Left lung (tissue), 14 donors: ENCODE measurements at places on chromosomes 5 and 9. TPM values are rescaled to one million over a fixed set of nuclear protein-coding genes. Genes with fewer than 3 reads are reported as not detected.

DNA sequence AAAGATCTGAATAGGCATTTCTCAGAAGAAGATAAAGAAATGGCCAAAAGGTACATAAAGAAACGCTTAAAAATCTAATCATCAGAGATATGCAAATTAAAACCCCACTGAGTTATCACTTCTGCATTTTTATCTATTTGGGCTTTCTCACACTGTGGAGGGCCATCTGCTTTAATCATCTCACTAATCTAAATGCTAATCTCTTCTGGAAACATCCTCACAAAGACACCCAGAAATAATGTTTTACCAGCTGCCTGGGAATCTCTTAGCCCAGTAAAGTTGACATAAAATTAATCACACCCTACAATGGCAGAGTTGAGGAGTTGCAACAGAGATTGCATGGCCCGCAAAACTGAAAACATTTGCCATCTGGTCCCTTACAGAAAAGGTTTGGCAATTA, 407.9 kb upstream of the CYLC2 start:
- DNase-seq, result no peak
- no peaks in the 10 kb centered on the region for H3K27me3 ChIP-seq
- H3K4me3 ChIP-seq, result no peak overlapping the region

- H3K4me3 ChIP-seq, result no peak overlapping the region
- H3K36me3 ChIP-seq, result peaks cover 81% of the 10 kb centered on the region
- H3K4me1 ChIP-seq, result peaks cover 13% of the 10 kb centered on the region
- DNase-seq, result no peak
- H3K27me3 ChIP-seq, result no peaks in the 10 kb centered on the region
These were observed 41.0 kb downstream of the B4GALT1 start for GRCh38 chr9:33125871-33126823.

DNA sequence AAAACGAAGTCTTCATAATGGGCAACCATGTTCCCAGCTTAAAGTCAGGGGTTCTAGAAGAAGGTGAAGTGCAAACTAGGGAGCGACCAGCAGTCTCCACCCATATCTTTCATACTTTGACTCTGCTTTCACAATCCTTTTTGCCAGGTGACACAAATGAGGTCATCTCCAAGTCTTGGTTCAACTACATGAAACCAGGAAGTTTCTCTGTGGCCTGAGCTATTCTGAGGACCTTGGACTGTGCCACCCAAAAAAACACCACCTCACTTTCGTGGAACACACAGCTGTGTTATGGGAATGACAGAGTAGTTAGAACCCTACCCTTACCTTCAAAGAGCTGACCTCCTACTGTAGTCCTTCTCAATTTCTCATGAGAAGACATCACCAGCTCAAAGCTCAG, 309.2 kb downstream of the AGTPBP1 start:
- H3K4me3 ChIP-seq, result no peak overlapping the region
- no peak for DNase-seq

DNA sequence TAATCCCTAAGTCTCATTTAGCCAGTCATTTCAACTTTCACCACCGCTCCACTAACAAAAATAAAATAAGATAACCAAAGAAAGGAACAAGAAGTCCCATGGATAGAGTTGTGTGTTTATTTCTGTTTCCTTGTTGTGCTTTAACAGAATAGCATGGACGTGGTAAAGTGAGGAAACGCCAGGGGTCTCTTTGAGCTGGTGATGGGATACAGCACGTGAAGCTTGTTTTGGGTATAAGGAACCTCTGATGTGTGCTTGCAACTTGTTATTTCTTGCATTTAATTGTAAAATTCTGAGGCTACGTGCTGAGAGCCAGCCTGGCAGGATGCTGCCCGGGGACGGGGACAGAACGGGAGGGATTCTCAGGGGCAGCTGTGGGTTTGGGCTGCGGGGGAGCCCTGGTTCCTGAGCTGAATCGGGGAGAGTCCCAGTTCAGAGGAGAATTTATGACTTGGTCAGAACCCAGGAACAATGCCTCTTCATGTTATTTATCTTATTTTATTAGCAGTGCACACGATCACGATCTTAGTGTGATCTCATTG, 63.4 kb downstream of the ANKRD33B start:
- no peak for DNase-seq
- H3K4me1 ChIP-seq, result peaks cover 5% of the 10 kb centered on the region
- no peaks in the 10 kb centered on the region for H3K27me3 ChIP-seq

Gene PLAA
- total RNA-seq, result 31.0 TPM

DNA sequence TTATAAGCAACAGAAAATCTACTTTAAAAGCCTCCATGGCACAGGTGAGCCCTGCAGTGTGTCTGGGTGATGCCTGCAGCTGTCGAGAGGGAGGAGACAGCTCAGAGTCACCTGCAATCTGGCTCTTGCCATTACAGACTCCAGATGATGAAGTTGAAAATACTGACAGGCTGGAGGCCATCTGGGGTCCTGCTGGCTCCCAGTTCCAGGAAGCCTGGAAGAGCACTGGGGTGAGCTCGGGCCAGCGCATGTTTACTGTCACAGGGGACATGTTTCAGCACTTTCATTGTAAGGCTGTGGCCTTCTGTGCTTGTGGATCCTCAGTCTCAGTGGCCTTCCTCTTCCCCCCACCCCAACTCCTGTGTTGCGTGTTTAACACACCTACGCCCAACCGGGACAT, 28.4 kb downstream of the CEL start:
- no peaks in the 10 kb centered on the region for H3K27me3 ChIP-seq
- no peak for DNase-seq
- no peak overlapping the region for H3K4me3 ChIP-seq

DNA sequence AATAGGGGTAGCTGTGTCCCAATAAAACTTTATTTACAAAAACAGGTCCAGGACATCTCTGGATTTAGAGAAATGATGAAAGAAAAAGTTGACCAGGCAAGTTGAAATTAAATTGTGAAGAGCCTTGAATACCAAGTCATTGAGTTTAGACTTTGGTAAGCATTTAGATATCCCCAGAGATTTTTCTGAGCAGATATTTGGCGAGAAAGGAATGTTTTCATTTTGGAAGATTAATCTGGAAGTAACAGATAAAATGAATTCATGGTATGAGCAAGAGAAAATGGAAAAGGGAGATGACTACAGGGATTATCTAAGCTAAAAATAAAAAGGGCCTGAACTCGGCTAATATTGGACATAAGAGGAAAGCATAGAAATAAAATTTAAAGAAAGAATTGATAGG, 157.6 kb downstream of the ACTL7B start:
- DNase-seq, result no peak
- no peak overlapping the region for H3K4me3 ChIP-seq

Gene ROR2
- 11.5 TPM for total RNA-seq

GRCh38 chr9:97895211-97895610, 27.1 kb downstream of the TRMO start:
- H3K4me3 ChIP-seq, result no peak overlapping the region
- DNase-seq, result no peak
- peaks cover 7% of the 10 kb centered on the region for H3K36me3 ChIP-seq
- no peaks in the 10 kb centered on the region for H3K4me1 ChIP-seq
- no peaks in the 10 kb centered on the region for H3K27me3 ChIP-seq
- H3K27ac ChIP-seq, result no peak overlapping the region

Gene CYSRT1
- total RNA-seq, result 0.44 TPM

DNA sequence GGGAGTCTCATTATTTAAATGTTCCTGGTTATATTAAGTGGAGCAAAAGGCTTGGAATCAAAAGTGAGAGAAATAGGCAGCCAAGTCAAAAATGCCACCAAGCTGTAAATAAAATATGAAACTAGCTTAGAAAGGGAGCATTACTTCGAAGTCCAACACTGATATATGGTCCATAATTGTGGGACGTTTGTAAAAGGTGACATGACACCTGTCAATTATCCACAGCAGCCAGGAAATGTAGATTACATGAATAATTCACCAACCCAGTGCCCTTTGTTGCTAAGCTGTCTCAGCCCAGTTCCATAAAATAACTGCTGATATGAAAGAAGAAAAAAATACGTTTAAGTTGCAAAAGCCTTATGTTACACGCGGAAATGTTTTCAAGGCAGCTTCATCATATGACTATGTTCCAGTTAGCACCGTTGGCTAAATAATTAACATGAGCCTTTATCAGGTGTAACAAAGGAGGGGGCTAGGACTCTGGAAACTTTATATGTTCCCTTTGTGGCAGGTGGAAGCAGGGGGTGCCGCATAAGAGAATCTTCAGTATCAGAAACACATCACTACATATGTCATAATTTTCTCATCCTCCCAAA, 39.9 kb upstream of the ZSWIM6 start:
- no peak for DNase-seq
- H3K4me1 ChIP-seq, result peaks cover 11% of the 10 kb centered on the region
- H3K4me3 ChIP-seq, result no peak overlapping the region
- no peak overlapping the region for H3K27ac ChIP-seq
- H3K27me3 ChIP-seq, result no peaks in the 10 kb centered on the region

DNA sequence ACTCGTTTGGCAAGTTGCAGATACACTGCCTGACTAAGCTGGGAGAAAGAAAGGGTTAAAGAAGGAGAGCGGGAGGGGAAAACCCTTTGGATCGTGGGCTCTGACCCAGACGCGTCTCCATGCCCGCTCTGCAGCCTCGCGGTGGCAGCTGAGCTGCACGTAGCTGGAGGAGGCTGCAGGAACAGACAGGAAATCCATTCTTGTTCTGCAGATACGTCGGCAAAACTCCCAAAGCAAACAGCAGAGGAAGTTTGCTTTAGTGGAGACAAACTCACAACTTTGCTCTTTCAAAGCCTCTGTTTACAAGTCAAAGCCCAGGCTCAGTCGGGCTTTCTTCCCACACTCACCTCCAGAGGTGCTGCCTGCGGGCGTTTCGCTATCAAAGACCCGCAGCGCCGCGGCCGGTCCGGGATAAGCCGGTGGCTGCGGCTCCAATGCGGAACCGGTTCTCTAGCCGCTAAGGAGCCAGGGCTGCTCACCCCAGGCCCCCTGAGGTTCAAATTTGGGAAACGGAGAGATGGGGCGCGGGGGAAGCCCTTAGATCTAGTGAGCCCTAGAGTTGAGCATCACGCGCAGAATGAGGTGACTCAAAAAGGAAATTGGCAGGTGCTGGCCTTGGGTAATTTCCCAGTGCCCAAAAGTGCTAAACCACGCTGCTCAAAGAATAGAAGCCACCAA, 60.7 kb downstream of the MAT2B start:
- H3K4me1 ChIP-seq, result peaks cover 15% of the 10 kb centered on the region
- no peaks in the 10 kb centered on the region for H3K36me3 ChIP-seq
- H3K27me3 ChIP-seq, result peaks cover 47% of the 10 kb centered on the region
- peak overlapping the region; percentile 19 for H3K4me3 ChIP-seq
- peak; percentile 14 for DNase-seq

Gene NFIB
- 97.9 TPM for total RNA-seq

- H3K4me1 ChIP-seq, result no peaks in the 10 kb centered on the region
- H3K27ac ChIP-seq, result no peak overlapping the region
- no peaks in the 10 kb centered on the region for H3K27me3 ChIP-seq
- H3K4me3 ChIP-seq, result no peak overlapping the region
- peak; percentile 47 for DNase-seq
These were observed 29.3 kb downstream of the CDHR2 start for GRCh38 chr5:176578391-176578808.

GRCh38 chr5:38022631-38023030, 182.8 kb upstream of the GDNF start:
- no peak overlapping the region for H3K27ac ChIP-seq
- no peaks in the 10 kb centered on the region for H3K4me1 ChIP-seq
- H3K36me3 ChIP-seq, result no peaks in the 10 kb centered on the region
- no peak overlapping the region for H3K4me3 ChIP-seq
- DNase-seq, result no peak

Gene KIF12
- total RNA-seq, result 2.4 TPM

Gene NIM1K
- 1.2 TPM for total RNA-seq

DNA sequence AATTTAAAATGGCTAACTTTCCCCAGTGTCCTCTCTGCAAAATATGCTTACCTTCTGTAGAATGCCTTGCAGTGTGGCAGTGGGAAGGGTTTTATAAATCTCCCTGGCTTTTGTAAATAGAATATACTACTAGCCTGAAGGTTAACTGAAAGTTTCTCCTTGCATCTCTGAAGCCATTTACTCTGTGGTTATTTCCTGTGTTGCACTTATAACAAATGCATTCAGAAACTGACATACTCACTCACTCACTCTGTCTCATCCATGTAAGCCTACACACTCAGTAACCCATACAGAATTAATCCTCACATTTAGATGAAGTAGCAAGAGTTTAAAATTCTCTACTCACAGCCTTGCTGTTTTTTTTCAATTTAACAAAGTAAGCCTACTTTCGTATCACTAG, 87.1 kb upstream of the SH3GL2 start:
- no peaks in the 10 kb centered on the region for H3K36me3 ChIP-seq
- H3K4me1 ChIP-seq, result no peaks in the 10 kb centered on the region
- no peak overlapping the region for H3K4me3 ChIP-seq
- H3K27ac ChIP-seq, result no peak overlapping the region

DNA sequence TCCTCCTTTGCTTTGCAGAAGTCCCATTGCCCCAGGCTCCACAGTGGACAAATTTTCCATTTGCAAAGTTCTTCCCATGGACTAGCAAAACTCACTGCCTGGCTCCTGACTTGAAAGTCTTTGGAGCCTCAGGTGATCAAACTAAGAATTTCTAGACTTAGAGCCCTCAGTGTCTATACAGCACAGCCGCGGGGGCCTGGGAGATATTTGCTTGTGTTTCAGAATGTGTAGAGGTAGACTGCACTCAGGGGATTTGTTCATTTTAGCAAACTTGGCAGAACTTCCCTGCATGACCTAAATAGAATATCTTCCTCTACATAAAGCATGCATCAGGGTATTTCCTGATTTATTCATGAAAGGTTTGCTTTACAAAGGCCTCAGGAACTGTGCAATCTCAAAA, 384.2 kb upstream of the ZNF462 start:
- H3K27ac ChIP-seq, result no peak overlapping the region
- DNase-seq, result no peak
- H3K4me1 ChIP-seq, result no peaks in the 10 kb centered on the region
- no peaks in the 10 kb centered on the region for H3K36me3 ChIP-seq

Gene CAMLG
- 31.4 TPM for total RNA-seq

DNA sequence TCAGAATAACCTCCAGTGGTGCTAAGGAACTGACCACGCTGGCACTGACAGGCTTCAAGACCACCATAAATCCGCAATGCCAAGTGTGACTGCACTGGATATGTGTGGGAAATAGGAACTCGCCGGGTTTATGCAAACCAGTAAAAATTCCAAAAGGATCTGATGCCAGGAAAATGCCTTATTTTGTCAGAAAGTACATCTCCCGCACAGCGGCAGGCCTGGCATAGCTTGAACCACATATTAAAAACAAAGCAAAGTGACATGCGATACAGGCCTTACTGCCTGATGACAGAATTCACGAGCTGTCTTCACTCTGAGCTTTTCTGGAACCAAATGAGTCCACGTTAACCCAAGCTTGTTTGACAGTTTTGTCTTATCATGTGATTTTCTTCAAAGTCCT, 139.6 kb downstream of the GLIS3 start:
- H3K4me3 ChIP-seq, result no peak overlapping the region
- H3K36me3 ChIP-seq, result no peaks in the 10 kb centered on the region
- H3K4me1 ChIP-seq, result no peaks in the 10 kb centered on the region
- H3K27me3 ChIP-seq, result no peaks in the 10 kb centered on the region

GRCh38 chr5:134738963-134739661, 764 bp downstream of the CAMLG start:
- no peaks in the 10 kb centered on the region for H3K36me3 ChIP-seq
- H3K27me3 ChIP-seq, result no peaks in the 10 kb centered on the region
- peak; percentile 48 for DNase-seq
- H3K27ac ChIP-seq, result peak overlapping the region; percentile 92

Gene TEK
- 39.0 TPM for total RNA-seq
